CD4-positive, alpha-beta T cell (primary cell): ENCODE measurements at places on chromosomes 3 and 15.

GRCh38 chr3:171306631-171307030 is 153.6 kb downstream of the TNIK start:
- no peak overlapping the region for H3K27ac ChIP-seq
- DNase-seq = no peak
- no peaks in the 10 kb centered on the region for H3K27me3 ChIP-seq
- peaks cover 4% of the 10 kb centered on the region for H3K4me1 ChIP-seq
- H3K4me3 ChIP-seq = no peak overlapping the region
- no peaks in the 10 kb centered on the region for H3K36me3 ChIP-seq

DNA sequence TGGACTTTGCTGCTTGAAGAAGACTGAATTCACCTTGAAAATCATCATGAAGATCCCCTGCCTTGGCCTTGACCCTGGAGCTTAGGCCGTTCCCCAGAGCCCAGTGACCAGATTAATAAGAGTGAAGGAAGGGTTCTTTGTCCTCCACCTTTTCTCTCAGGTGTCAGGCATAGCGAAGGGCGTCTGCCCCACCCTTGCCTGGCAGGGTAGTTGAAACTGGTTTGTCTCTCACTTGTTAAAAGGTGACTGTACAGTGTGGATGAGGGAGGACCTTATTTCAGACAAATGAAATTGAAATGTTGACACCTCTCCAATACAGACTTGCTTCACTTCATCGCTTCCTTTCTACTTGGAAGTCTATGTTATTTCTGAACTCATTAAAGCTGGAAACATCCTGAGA is 223.7 kb upstream of the BHLHE40 start:
- peaks cover 35% of the 10 kb centered on the region for H3K36me3 ChIP-seq
- H3K27ac ChIP-seq = no peak overlapping the region
- H3K4me3 ChIP-seq = no peak overlapping the region
- H3K27me3 ChIP-seq = no peaks in the 10 kb centered on the region
- DNase-seq = no peak

DNA sequence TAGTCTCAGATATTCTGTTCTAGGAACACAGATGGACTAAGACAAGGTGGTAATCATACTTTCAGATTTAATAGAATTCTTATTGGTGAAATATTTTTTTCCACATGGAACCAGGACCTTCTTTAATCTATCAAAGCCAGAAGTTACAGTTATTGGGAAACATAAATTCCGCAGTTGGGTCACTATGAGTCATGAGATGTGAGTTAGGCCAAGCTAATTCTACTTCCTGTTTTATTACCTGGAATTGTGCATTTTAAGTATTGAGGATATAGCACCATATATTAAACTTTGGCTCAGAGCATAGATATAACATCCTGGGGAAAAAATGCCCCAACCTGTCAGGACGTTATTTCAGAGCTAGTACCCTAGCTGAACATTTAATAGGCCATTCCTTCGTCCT is 96.4 kb upstream of the P3H2 start:
- no peak overlapping the region for H3K4me3 ChIP-seq
- H3K36me3 ChIP-seq = no peaks in the 10 kb centered on the region
- DNase-seq = no peak
- H3K27me3 ChIP-seq = no peaks in the 10 kb centered on the region
- H3K27ac ChIP-seq = no peak overlapping the region
- H3K4me1 ChIP-seq = no peaks in the 10 kb centered on the region

DNA sequence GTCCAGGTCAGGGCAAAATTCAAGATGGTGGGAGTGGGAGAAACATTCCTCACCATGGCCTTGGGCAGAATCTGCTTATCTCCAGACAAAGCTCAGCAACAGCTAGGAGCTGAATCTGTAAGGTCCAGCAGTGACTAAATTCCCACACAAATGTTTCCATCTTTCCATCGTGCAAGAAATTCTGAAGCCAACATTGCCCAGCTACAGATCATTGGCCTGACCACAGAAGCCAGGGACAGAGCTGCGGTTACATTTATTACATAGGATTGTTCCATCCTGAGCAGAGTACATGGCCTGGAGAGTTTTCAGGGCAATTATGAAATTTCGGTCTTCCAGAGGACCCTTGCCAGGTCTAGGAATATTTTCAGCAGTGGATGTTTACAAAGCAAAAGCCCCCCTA is 100.3 kb downstream of the LIPC start:
- no peak overlapping the region for H3K27ac ChIP-seq
- DNase-seq = no peak
- H3K36me3 ChIP-seq = no peaks in the 10 kb centered on the region
- H3K4me3 ChIP-seq = no peak overlapping the region
- H3K4me1 ChIP-seq = no peaks in the 10 kb centered on the region
- H3K27me3 ChIP-seq = no peaks in the 10 kb centered on the region

DNA sequence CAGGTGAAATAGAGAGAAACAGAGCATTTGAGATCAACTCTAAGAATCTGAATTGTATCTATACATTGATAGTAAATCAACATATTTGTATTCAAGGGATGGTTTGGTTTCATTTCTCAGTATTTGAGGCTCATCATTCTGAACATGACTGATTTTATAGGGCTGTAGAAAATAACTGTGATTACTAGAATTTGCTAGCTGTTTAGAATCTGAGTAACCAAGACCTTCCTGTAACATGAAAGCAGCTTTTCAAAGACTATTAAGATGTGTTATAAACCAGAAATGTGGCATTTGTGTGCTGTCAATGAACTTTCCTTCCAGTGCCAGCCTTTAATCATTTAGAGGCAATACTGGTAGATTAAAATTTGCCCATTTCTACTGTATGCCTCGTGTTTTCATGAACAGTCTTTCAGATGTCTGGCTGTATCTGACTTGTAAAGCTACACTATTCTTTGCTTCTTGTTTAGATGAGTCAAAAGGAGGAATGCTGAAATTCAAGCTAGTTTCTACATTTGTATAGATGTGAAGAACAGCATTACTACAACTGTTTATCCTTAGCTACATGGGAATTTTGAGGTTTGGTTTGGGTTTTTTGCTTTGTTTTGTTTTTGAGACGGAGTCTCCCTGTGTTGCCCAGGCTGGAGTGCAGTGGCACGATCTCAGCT is 137.3 kb upstream of the BHLHE40 start:
- peaks cover 9% of the 10 kb centered on the region for H3K36me3 ChIP-seq
- H3K27me3 ChIP-seq = no peaks in the 10 kb centered on the region

GRCh38 chr15:73927003-73927475 is 777 bp downstream of the LOXL1 start:
- H3K4me1 ChIP-seq = peaks cover 86% of the 10 kb centered on the region
- no peaks in the 10 kb centered on the region for H3K27me3 ChIP-seq
- H3K27ac ChIP-seq = no peak overlapping the region

GRCh38 chr3:130386604-130387263 is 41.3 kb downstream of the COL6A5 start:
- no peak for DNase-seq
- no peaks in the 10 kb centered on the region for H3K36me3 ChIP-seq
- H3K27ac ChIP-seq = no peak overlapping the region
- H3K4me3 ChIP-seq = no peak overlapping the region
- no peaks in the 10 kb centered on the region for H3K27me3 ChIP-seq

- H3K27me3 ChIP-seq = no peaks in the 10 kb centered on the region
- H3K36me3 ChIP-seq = peaks cover 21% of the 10 kb centered on the region
- H3K4me1 ChIP-seq = peaks cover 9% of the 10 kb centered on the region
- no peak for DNase-seq
- no peak overlapping the region for H3K4me3 ChIP-seq
- no peak overlapping the region for H3K27ac ChIP-seq
Measured at GRCh38 chr3:45631486-45631885, 36.9 kb downstream of the LIMD1 start.

- H3K4me3 ChIP-seq = no peak overlapping the region
- no peaks in the 10 kb centered on the region for H3K4me1 ChIP-seq
- no peaks in the 10 kb centered on the region for H3K36me3 ChIP-seq
- no peak for DNase-seq
- H3K27ac ChIP-seq = no peak overlapping the region
Measured at GRCh38 chr3:55271549-55271948, 215.6 kb downstream of the WNT5A start.
